ENCODE measurements at places on chromosomes 6 and 20.
A peak's percentile ranks its signal among the peaks of the same experiment; 100 is the strongest.

GRCh38 chr20:38034108-38034649 is 633 bp downstream of the RPRD1B start:
- no peak for DNase-seq

DNA sequence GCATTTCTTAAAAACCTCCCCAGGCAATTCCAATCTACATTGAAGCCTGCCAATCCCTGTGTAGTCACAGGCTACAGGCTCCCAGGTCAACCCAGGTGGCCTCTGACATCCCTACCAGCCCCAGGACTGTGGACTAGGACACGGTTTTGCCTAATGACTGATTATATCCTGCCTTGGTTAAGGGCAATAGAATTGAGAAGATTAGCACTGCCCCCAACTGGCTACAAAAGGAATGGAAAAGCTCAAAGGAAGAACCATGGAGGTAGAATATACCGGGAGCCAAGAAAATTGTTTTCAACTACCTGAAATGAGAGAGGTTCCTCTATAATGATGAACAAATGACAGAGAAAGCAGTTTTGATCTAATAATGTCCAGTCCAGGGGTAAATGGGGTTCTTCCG is 421.1 kb upstream of the AGPAT4 start:
- DNase-seq: peak; percentile 11

GRCh38 chr20:54356801-54357200 is 118.6 kb upstream of the DOK5 start:
- peak; percentile 61 for DNase-seq

DNA sequence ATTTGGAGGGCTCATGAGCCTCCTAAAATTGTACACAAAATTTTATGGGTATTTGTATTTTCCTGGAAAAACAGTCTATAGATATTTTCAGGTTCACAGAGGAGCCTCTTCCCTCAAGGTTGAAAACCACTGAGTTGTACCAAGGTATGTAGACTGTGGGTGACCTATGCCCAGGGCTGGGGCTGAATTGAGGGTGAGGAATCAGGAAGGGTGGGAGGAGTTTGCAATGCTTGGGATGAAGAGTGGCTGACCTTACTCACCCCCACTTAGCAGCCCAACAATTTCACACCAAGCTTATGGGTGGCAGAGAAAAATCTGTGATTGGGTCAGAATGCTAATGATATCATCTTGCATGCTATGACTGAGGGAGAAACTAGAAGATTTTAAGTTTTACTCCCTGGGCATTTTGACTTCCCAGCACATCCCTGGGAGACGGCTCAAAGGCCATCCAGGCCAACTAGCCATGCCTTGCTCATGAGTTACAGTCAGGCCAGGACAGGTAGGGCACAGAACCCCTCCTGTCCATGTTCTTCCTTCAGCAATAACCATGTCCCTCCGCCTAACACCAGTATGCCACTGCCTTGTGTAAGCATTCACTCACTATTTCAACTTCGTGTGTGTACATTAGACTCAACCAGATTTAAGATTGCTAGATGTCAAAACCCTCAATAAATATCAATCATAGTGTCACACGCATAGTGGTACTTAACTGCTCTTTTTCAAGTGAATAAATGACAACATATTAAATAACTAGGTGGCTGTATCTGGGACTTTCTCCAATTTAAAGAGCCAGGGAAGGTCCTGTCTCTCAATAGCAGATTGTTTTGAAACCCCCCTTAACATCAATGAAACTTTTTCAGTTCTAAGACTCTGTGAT is 16.6 kb downstream of the ADTRP start:
- no peak for DNase-seq

GRCh38 chr6:161029195-161029809 is 37.7 kb downstream of the MAP3K4 start:
- DNase-seq: peak; percentile 90

DNA sequence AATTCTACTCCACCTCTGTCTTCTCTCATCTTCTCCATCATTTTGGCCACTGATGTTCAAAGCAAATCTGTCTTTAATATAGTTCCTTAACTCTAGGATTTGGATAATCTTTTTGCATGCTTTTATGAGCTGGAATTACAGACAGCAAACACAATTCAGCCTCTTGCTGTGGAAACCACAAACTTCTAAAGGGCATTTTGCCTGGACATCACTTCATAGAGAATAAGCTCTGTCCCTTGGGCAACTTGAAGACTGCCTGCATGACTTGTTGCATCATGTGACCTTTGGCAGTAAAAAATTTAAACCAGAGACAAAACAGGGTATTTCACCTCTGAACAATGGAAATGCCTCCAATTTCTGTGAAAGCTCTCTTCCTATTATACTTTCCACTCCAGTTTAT is 74.1 kb upstream of the HDDC2 start:
- DNase-seq: peak; percentile 85

GRCh38 chr20:59631751-59632540 is 27.6 kb downstream of the PHACTR3 start:
- no peak for DNase-seq

- DNase-seq: no peak
Measured at GRCh38 chr6:38750968-38751615, 36.0 kb downstream of the DNAH8 start.

DNA sequence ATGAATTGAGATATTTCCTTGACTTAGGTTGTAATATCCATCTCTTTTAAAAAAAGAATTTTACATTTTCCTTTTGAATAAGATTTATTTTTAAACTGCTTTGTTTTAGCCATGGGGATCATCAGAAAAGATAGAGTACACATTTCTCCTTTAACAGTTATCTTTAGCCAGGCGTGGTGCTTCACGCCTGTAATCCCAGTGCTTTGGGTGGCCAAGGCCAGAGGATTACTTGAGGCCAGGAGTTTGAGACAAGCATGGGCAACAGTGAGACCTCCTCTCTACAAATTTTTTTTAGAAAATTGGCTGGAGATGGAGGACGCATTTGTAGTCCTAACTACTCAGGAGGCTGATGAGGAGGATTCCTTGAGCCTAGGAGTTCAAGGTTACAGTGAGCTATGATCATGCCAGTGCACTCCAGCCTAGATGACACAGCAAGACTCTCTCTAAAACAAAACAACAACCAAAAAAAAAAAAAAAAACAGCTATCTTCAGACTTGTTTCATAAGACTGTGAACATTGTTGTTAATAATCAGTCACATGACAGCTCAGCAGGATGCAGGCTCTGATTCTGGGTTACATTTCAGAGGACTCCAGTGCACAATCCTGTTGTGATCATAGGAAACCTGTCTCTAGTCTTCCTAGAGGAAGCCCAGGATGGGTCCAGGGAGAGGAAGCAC is 2.0 kb upstream of the SLC17A3 start:
- no peak for DNase-seq

GRCh38 chr6:126477678-126478077 is 137.8 kb downstream of the CENPW start:
- no peak for DNase-seq

DNA sequence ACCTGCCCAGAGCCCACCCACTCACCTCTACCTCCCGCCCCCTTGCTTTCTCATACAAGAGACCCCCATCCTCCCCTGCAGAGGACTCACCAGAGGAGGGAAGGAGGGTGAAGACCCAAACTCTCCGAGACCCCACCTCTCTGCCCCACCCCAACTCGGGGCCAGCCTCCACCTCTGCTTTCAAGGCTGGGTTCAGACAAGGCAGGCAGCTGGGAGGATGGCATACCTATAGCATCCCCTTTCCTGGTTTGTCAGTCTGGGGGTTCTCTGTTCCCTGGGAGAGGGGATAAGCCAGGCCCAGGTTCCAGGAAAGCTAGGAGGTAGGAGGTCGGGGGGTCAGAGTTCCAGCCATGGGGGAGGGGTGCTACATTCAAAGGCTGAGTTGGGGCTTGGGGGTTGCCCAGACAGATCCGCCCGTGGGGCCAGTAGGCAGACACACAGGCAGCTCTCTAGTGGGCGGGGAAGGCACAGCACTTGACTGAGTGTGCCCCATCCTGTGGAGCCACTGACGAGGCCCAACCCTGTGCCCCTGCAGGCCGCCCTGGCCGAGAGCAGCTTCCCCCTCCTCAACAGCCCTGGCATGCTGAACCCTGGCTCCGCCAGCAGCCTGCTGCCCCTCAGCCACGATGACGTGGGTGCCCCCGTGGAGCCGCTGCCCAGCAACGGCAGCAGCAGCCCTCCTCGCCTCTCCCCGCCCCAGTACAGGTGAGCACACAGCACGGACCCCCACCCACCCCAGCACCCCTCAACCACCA is 40.8 kb upstream of the MDFI start:
- DNase-seq: no peak

GRCh38 chr6:21731411-21732031 is 138.0 kb downstream of the SOX4 start:
- peak; percentile 57 for DNase-seq

DNA sequence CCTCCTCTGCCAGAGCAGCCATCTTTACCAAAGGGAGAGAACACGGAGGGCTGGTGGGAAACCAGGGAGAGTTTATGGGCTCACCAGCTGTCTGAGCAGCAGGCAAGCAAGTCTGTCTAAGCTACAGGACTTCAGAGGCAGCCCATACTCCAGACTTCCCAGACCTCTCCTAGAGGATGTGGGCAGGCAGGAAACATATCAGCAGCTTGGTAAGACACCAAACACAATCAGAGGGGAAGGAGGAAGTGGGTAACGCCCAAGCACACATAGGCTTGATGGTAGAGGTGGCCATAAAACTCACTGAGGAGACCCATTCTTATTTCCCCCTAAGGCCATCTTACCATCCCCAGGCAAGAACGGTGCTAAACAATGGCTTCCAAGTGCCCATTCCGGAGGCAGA is 143.1 kb upstream of the ARID1B start:
- DNase-seq: no peak

GRCh38 chr6:5752391-5752680 is 254.4 kb downstream of the NRN1 start:
- DNase-seq: peak; percentile 90

DNA sequence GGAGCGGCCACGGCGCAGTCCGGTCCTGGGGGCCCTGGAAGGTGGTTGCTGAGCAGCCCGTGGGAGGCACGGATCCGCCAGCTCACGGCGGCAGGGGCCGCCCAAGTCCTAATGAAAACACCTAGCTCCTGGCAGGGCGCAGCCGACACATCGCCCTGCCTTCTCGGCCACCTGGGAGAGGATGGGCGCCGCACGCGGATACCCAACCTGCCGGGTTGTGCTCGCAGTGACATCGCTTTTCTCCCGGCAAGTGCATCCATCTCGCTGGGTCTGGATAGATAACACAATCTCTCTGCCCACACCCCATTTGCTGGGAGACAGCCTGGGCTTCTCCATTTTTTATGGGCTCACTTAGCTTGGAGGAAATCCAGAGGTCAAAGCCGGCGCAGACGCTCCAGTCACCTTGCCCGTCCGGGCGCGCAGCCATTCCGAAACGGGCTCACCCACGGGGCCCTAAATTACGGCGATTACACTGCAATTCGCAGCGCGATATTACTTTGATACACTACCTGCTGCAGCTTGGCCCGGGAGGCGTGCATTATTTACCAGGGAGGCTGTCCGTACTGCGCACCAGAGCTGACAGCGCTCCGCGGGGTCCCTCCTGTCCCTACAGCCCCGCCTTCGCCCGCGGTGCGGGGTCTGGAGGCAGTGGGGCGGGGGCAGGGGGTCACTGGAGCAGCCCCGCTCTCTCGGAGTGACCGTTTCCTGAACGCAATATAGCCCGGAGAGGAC is 36.2 kb upstream of the CCDC167 start:
- DNase-seq: no peak

GRCh38 chr6:110485491-110485890 is 9.1 kb upstream of the SLC22A16 start:
- DNase-seq: no peak

- no peak for DNase-seq
Measured at GRCh38 chr20:8542110-8542486, 410.0 kb downstream of the PLCB1 start.

DNA sequence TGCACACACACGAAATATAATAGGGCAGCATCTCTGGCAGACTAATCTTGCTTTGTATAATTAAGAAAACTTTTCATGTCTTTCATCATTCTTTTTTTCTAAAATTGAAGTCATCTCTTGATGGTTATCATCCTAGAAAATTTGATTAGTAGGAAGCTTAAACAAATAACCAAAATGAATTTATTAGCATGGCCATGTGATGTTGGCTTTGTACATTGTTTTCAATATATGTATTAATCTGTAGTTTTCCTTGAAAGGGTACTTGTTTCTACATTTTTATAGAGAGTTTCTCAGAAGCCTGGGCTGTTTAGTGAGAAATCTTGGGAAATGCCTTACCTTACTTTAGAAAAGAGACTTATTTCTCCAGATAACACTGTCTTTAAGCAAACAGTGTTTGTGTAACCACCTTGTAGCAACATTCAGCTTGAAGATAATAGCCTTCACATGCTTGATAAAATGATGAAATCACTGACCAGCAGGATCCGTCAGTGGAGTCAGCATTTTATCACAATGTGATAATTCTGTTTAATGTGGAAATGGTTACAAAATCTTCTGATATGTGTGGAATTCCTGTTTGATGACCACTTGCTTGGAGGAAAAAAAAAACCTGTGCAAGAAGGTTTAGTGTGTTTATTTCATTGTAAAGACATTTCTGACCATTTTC is 147.8 kb downstream of the MACROD2 start:
- DNase-seq: peak; percentile 27

DNA sequence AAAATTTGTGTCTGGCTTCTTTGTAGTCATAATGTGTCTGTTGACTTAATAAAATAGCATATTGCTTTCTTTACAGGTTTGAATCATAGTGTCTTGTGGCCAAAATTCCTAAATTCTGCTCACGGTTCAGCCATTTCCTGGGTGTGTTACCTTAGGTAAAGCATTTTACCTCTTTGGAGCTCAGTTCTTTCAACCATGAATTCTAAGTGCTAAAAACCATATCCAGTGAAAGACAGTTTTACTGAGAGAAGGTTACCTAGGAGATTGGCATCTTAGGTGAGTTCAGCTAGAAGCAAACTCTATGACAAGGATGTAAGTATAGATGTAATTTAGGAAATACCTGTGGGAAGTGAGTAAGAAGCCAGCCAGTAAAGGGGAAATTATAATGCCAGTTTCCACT is 20.7 kb downstream of the CRYBG1 start:
- DNase-seq: no peak

- DNase-seq: no peak
Measured at GRCh38 chr6:103405321-103405720, 1454.4 kb downstream of the HACE1 start.

DNA sequence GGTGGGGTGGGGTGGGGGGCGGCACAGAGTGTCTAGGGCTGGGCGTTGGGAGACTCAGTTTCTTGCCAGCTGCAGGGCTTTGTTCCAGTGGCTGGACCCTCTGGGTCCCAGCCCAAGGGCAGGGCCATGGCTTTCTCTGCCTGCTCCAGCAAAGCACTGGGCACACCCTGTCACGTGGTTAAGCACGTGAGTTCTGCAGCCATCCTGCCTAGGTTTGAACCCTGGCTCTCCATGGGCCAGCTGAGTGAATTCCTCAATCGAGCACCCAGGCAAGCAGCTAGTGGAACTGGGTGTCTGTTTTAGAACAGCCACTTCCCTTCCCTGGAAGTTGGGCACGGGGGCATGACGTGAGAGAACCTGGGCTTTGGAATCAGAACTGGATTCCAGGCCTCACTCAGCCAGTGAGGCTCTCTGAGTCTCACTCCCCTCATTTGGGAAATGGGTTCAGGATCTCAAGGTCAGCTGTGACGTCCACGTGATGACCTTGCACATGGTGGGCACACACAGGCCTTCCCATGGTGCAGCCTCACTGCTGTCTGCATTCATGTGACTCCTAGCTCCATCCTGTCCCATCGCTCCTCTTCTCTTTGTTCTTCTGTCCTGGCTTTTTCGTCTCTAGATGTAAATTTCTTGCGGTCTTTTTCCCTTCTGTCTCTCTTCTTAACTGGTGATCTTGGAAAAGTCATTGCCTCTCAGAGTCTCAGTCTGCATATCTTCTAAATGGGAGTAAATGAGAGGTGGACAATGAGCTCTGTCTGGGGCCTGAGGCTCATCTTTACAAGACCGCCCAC is 45.9 kb downstream of the NOL4L start:
- no peak for DNase-seq

- DNase-seq: peak; percentile 60
Measured at GRCh38 chr6:70874181-70874913, 82.5 kb downstream of the B3GAT2 start.
